ENCODE measurements at places on chromosomes 7 and 10. TPM values are rescaled to one million over a fixed set of nuclear protein-coding genes. Genes with fewer than 3 reads are reported as not detected.

GRCh38 chr7:154916856-154917807 is 85.8 kb downstream of the PAXIP1 start:
- no peak overlapping the region for H3K4me3 ChIP-seq
- H3K27me3 ChIP-seq, result no peaks in the 10 kb centered on the region
- peaks cover 5% of the 10 kb centered on the region for H3K4me1 ChIP-seq
- no peaks in the 10 kb centered on the region for H3K36me3 ChIP-seq
- no peak for DNase-seq
- H3K27ac ChIP-seq, result no peak overlapping the region

Gene LRRC18
- not detected for total RNA-seq

- no peaks in the 10 kb centered on the region for H3K27me3 ChIP-seq
- H3K4me1 ChIP-seq, result no peaks in the 10 kb centered on the region
- H3K36me3 ChIP-seq, result no peaks in the 10 kb centered on the region
- H3K4me3 ChIP-seq, result no peak overlapping the region
- DNase-seq, result no peak
These were observed 60.8 kb upstream of the HABP2 start for GRCh38 chr10:113491967-113492565.

DNA sequence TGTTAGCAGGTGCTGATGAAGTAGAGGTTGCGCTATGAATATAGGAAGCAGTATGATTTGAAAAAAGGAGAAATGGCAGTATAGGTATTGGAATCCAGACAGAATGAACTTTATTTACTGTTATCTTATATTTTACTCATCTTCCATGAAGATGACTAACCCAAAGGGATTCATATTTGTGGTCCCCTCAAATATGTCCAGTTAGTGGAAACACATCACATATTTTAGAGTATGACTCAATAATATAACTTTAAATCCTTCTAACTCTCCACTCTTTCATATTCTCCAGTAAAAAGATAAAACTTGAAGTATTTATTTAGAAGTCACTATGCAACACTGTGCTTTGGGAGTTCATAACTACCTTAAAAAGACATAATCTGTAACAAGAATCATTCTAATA is 286.5 kb upstream of the LRRTM3 start:
- H3K36me3 ChIP-seq, result no peaks in the 10 kb centered on the region
- H3K27ac ChIP-seq, result no peak overlapping the region
- H3K4me1 ChIP-seq, result no peaks in the 10 kb centered on the region
- H3K4me3 ChIP-seq, result no peak overlapping the region
- no peak for DNase-seq
- H3K27me3 ChIP-seq, result no peaks in the 10 kb centered on the region

DNA sequence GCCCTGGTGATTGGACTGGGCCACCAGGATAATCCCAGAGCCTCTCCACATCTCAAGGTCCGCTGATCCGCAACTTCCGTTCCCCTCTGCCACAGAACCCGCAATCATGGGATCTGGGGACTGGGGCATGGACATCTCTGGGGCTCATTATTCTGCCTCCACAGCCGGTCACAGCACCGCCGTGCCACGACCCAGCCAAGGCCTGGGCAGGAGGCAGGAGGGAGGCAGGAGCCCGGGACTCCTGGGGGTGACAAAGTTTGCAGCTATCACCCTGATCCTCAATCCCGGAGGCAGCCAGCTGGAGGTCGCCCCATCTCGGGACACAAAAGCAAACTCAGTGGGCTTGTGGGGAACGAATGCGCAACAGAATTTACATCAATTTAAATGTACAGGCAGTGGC is 42.9 kb upstream of the TNRC18 start:
- H3K4me1 ChIP-seq, result no peaks in the 10 kb centered on the region
- H3K4me3 ChIP-seq, result no peak overlapping the region
- no peak overlapping the region for H3K27ac ChIP-seq
- no peak for DNase-seq
- no peaks in the 10 kb centered on the region for H3K27me3 ChIP-seq
- no peaks in the 10 kb centered on the region for H3K36me3 ChIP-seq

DNA sequence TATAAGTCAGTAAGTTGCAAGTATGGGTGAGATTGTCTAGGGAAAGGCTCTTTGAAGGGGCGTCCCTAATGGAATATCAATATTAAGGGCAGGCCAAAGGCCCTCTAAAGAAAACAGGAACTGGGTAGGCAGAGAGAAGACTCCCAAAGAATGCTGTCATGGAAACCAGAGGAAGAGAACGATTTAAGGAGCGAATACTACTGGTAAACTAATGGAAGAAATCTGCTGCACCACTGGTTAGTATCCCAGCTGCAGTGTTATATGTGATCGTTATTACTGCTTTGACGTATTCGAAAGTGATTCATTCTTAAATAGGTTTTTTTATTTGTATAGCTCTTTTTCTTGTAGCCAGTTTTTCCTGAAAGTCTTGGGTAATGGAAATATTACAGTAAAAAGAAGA is 1.3 kb downstream of the CASP2 start:
- peaks cover 33% of the 10 kb centered on the region for H3K4me1 ChIP-seq
- no peak overlapping the region for H3K27ac ChIP-seq
- peaks cover 8% of the 10 kb centered on the region for H3K36me3 ChIP-seq

GRCh38 chr7:138008588-138009349 is 6.9 kb upstream of the CREB3L2 start:
- no peaks in the 10 kb centered on the region for H3K27me3 ChIP-seq
- no peak for DNase-seq
- no peaks in the 10 kb centered on the region for H3K4me1 ChIP-seq
- no peak overlapping the region for H3K27ac ChIP-seq

- no peak overlapping the region for H3K4me3 ChIP-seq
- no peaks in the 10 kb centered on the region for H3K4me1 ChIP-seq
- DNase-seq, result no peak
- H3K36me3 ChIP-seq, result no peaks in the 10 kb centered on the region
- no peak overlapping the region for H3K27ac ChIP-seq
These were observed 714.9 kb downstream of the KCNMA1 start for GRCh38 chr10:76922666-76923065.

- H3K36me3 ChIP-seq, result no peaks in the 10 kb centered on the region
- no peaks in the 10 kb centered on the region for H3K27me3 ChIP-seq
- no peak overlapping the region for H3K4me3 ChIP-seq
- H3K4me1 ChIP-seq, result no peaks in the 10 kb centered on the region
These were observed 29.9 kb downstream of the SEC61G start for GRCh38 chr7:54729107-54729506.

Gene GIMAP7
- 4.8 TPM for total RNA-seq

DNA sequence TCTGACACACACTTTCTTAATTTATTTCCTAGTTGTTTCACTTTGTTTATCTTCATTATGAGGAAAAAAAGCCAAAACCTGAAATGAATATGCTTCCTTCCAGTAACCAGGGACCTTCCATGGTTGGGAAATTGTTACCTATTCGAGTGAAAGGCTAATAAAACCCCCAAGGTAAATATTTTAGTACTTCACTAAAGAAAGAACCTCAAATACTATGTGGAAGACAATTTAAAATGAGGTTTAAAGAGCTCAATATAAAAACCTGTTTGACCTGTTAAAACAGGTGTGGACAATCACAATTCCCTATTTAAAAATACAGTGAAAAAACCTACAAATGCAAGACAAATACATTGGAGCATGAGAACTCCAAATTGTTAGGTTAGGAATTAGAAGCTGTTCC is 192.6 kb downstream of the CFTR start:
- peaks cover 9% of the 10 kb centered on the region for H3K4me1 ChIP-seq
- no peak overlapping the region for H3K4me3 ChIP-seq
- H3K27me3 ChIP-seq, result no peaks in the 10 kb centered on the region
- no peak for DNase-seq
- no peak overlapping the region for H3K27ac ChIP-seq

Gene GPR26
- not detected for total RNA-seq

DNA sequence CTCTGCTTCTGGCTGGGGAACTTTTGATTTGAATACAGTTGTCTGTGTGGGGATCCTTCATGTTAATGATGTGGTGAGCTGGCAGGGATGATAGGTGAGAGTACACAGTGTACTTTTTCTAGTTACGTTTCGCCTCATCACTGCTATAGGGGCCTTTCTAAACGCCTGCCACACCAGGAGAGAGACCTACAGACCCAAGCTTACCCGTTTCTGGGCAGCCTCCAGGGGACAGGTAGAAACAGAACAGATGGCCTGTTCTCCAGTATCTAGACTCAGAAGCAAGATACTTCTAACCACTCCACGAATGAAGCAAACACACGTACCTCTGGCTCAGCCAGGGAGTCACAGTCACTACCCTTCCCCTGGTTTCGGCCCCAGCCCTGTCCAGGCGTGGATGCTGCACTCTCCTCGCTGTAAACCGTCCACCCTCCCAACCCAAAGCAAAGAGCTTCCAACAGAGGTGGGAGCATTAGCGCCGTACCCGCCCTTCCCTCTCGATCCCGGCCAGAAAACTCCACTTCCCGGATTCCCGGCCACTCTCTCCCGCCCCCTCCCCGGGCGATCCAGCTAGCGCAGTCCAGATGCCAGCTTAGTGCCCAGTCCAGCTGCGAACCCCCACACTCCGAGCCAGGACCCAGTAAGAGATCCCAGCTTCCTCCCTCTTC is 1.2 kb downstream of the CCDC6 start:
- DNase-seq, result no peak
- peak overlapping the region; percentile 98 for H3K4me3 ChIP-seq
- H3K27me3 ChIP-seq, result no peaks in the 10 kb centered on the region
- H3K36me3 ChIP-seq, result no peaks in the 10 kb centered on the region
- peaks cover 27% of the 10 kb centered on the region for H3K4me1 ChIP-seq
- peak overlapping the region; percentile 99 for H3K27ac ChIP-seq

Gene HGF
- total RNA-seq, result 18.4 TPM

Gene HOGA1
- 21.8 TPM for total RNA-seq

DNA sequence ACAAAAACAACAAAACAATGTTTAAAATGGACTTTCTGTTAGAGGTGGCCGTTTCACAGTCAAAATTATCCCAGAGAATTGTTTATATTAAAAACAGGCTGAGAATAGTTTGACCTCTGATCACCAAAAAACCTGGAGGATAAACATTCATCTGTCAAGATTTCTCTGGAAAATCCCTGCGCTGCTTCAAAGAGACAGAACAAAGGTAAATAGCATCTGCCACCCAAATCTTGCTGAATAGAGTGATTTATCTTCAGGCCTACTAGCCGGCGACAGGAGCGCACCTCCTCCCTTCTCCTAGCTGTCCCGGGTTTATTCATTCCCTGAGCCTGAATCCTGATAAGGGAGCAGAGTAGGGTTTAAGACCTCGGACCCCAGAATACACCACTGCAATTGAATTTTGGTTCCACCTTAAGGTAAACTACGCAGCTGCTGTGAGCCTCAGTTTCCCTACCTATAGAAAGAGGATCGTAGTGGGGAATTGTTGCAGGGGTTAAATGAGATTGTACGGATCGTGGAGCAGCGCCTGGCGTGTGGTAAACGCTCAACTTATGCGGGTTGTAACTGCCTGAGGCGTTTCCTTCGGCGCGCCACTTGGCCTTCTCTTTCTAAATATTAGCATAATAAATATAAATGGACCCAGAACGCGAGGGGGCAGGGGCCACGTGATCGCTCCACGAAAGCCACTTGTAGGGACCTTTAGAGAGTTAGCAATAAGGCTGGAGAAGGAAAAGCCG is 498 bp upstream of the ST7 start:
- H3K27ac ChIP-seq, result peak overlapping the region; percentile 98
- DNase-seq, result peak; percentile 68
- no peaks in the 10 kb centered on the region for H3K27me3 ChIP-seq
- H3K4me1 ChIP-seq, result peaks cover 8% of the 10 kb centered on the region

- no peaks in the 10 kb centered on the region for H3K27me3 ChIP-seq
- H3K27ac ChIP-seq, result no peak within 1 kb of the TSS
- H3K4me3 ChIP-seq, result no peak within 1 kb of the TSS
- no peaks in the 10 kb centered on the region for H3K36me3 ChIP-seq
- H3K4me1 ChIP-seq, result no peaks in the 10 kb centered on the region
- no peak for DNase-seq
These were observed at the start of gene FAM24A for GRCh38 chr10:122910310-122910709. Gene FAM24A, plus strand, starts transcription at chr10:122910610. Its CDS starts 1,025 bp downstream, at chr10:122911635.

Gene PGAM2
- 0.42 TPM for total RNA-seq

Measured in liver (tissue), 10 donors.